Stimulated activated CD4-positive, alpha-beta T cell treated with anti-CD3 and anti-CD28 coated beads, TNF-alpha, amount 100 ng/mL, for 48 hours (primary cell): ENCODE measurements at places on chromosomes 16 and 17.

DNA sequence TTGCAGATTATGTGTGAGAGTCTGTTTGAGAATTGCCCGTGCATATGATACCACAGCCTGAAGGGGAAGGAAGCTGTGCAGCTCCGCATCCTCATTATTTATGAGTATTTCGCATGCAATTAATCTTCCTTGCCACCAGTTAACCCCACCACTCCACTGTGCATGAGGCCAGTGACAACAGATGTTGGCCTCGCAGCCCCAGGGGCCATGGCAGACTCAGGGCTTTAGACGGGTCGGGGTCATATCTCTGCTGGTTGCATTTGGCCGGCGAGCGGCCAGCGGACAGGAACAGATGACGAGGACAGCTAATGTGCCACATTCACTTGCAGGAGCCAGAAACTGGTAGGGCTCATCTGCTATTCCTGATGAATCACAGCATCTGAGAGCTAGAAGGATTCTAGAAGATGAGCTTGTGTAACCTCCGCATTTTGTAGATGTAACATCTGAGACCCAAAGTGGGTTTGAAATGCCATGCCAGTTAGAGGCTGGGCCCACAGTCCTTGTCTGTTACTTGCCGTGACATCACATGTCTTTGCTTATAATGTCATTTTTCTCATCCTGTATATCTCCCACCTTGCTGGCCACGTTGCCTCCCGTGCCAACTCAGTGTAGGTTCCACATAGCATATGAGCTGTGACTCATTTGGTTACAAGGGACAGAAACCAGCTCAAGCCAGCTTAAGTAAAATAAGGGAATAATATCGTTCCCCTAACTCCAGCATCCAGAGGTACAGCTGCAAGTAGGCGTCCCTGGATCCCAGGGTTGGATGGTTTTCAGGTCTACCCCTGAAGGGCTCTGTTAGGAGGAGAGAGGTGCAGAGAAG is 137.2 kb downstream of the SNX29 start:
- DNase-seq = no peak

DNA sequence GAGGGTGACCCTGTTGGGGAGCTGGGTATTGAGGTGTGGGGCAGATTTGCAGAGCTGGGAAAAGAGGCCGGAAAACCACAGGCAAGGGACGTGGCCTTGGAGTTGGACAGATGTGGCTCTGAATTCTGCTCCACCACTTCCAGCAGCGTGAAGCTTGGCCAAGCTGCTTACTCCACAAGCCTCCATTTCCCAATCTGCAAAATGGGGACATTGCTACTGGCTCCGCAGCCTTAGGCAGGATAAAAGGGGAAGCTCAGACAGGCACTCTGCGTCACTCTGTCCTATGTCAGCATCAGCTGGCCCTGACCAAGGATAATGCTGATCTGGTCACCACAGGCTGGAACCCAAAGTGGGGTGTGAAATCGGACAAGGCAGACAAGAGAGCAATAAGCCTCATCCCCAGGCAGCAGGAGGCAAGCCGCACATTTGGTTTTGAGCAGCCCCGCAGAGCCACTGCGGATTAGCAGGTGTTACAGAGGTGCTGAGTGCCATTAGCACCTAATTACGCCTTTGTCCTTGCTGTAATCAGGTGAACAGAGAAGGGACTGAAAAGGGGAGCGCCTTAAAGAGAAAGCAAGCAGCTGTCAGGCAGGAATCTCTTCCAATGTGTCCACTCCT is 54.8 kb downstream of the SDK2 start:
- DNase-seq = no peak

- DNase-seq = peak; percentile 84
Observed at GRCh38 chr16:84514874-84515835, 10.7 kb upstream of the MEAK7 start.

GRCh38 chr16:71893888-71894228 is 1.5 kb upstream of the IST1 start:
- DNase-seq = no peak

- DNase-seq = peak; percentile 58
Observed at GRCh38 chr16:31382485-31383161, 10.5 kb upstream of the ITGAD start.

DNA sequence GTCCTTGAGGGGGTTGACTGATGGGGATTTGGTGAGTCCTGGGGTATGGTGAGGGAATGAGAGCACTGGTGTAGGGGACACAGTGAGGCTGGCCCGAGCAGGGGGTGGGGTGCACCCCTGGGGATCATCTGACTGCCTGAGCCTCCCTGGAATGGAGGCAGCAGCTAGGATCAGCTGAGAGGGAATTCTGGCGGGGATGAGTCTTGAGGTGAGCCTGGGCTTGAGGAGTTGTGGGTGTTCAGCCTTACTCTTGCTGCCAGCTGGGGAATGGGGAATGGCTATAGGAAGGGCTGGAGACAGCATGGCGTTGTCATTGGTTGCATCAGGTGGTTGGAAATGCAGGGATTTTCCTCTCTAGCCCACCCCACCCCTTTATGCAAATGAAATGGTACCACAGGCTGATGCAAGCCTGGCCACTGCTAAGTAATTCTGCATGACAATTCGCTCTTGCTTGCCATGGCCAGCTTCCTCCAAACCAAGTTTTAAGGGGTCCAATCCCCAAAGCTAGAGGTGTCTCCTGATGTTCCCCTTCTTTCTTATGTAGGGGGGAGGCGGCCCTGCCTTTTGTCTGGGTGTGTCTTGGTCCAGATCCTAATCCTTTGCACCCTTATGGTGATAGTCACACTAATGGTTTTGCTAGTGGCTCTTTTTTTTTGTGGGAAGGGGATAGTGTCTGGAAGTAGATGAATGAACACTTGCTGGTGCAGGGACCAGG is 7.5 kb downstream of the NFE2L1 start:
- peak; percentile 36 for DNase-seq

DNA sequence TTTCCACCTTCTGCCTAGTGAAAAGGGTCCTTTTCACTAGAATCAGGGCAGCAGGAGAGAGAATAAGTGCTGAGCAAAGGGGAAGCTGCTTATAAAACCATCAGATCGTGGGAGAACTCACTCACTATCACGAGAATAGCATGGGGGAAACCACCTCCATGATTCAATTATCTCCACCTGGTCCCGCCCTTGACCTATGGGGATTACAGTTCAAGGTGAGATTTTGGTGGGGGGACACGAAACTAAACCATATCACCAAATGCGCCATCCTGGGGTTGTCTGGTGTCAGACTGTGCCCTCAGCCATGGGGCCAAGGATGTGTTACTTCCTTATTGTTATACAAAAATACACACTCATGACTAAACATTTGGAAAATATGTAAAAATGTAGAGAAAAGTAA is 10.4 kb upstream of the KATNB1 start:
- no peak for DNase-seq

DNA sequence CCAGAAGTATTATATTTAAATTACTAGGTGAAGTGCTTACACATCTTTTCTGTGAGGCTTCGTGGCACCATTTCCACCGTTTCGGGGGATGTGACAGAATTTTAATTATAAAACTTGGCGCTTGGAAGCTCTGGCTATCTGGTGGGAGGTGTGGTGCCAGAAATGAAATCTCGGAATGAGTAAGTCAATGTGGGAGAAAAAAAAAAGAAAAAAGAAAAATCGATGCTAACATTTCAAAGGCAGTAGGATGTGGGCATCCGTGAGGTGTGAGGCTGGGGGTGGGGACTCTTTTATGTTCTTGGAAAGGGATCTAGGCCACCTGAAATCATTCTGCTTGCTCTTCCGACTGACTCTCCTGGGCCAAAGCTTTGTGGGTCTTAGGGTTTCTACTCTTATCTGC is 21.9 kb downstream of the CPPED1 start:
- DNase-seq = no peak

GRCh38 chr16:25679511-25679910 is 12.2 kb upstream of the HS3ST4 start:
- no peak for DNase-seq

- no peak for DNase-seq
Observed at GRCh38 chr16:11398851-11399250, 53.6 kb downstream of the RMI2 start.

DNA sequence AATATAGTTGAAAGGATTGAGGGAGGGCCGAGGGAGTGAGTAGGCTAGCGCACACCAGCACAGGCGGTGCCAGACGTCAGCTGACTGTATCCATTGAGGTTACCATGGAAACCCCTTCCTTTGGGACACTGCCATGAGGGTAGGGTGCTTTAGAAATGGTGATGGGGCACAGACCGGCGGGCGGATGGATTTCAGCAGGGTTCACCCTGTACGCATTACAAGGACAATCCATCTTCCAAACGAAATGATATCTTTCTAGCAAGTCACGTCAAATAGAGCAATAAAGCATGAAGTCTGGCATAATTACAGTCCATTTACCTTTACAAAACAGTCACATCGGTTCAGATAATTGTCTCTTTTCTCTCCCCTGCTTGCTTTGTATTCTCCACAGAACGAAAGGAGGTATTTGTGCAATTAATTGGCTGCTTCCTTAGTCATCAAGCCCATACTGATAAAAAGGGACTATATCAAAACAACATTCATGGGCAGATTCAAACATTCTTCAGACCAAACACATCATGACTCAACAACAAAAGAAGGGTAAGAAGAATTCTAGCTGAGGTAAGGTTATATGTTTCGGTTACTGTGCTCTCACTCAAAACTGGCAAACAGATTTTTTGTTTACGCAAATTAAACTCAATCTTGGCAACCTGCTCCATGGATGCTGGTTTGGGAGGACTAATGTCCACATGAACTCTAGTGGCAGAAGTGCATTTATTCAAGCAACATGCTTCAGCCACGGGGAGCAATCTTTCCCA is 140.6 kb downstream of the CDK5R1 start:
- no peak for DNase-seq
